ENCODE measurements at places on chromosomes 2 and 18.

GRCh38 chr2:100291152-100291970 lies 30.9 kb downstream of the LONRF2 start:
- peak; percentile 95 for DNase-seq

DNA sequence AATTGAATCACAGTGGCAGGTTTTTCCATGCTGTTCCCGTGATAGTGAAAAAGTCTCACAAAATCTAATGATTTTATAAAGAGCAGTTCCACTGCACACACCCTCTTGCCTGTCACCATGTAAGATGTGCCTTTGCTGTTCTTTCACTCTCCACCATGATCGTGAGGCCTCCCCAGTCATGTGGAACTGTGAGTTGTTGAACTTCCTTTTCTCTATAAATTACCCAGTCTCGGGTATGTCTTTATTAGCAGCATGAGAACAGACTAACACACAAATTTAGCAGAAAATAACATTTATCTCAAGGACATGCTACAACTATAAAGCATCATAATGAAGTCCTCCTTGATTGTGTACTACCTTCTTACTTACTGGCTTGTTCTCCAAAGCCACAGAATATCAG lies 1526.0 kb downstream of the LRP1B start:
- no peak for DNase-seq

GRCh38 chr18:9048236-9048635 lies 54.3 kb upstream of the NDUFV2 start:
- no peak for DNase-seq

DNA sequence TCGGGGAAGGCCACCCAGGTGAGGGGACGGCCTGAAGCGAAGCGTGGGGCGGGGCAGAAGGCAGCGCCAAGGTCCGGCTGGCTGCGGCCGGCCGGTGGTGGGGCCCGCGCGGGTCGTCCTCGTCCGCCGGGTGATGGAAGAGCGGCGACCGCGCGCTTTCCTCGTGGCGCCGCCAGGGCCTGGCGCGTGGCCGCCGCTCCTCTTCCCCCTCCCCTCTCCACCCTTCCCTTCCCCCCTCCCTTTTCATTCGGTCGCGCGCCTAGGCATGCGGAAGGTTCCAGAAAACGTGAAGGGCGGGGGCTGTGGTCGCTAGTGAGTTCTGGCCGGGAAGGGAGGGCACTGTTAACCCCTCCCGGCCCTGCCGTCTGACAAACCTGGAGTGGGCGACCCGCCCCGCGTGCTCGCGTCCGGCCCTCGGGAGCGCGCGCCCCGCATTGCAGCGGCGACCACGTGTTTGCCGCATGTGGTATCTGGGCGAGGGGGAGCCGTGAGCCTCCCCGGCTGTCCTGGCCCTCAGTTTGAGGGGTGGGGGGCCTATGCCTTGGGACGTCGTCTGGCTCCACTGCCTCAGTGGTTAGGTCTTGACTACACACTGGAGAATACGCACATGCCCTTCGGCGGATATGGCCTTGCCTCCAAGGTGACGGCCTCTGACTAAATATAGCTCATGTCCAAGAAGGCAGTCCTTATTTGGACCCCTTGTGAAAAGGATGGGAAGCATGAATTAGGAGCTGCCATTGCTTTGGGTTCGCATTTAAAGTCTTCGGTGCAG lies 579 bp downstream of the MAT2A start:
- peak; percentile 53 for DNase-seq

DNA sequence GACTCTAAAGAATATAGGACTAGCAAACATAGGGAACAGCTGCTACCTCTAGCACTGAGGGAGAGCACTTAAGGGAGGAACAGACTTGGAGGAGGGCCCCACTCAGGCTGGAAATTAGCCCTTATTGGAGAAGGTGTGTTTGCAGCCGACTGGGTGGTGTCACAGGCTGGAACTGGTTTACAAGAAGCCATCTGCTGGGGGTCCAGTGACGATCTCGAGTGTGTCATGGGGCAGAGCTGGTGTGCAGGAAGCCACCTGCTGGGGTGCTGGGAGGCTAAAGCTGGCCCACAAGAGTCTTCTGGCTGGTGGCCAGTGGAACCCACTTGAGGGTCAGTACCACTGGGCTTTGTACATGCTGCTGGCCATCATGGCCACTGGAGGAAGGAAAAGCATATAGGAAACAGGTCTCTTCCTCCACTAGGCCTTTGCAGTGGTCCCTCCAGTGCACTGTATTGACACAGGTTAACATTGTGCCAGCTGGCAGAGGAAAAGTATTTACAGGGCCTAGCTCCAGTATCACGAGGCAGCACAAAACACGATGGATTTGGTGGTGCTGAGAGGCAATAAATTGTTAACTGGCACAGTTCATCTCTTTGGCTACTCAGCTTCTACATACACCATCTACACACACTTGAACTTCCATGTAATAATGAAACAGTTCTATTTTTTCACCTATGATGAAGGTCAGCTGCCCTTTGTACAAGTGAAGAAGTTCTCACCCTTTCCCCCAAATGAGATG lies 43.6 kb downstream of the MAP3K20 start:
- DNase-seq: no peak

GRCh38 chr18:76429262-76430126 lies 65.5 kb downstream of the ZNF516 start:
- no peak for DNase-seq

- no peak for DNase-seq
Measured at GRCh38 chr2:27007416-27008374, 25.1 kb upstream of the TMEM214 start.
